ENCODE measurements at places on chromosomes 6 and 20.

GRCh38 chr6:3322366-3322890 lies 63.7 kb downstream of the PSMG4 start:
- no peak for DNase-seq

DNA sequence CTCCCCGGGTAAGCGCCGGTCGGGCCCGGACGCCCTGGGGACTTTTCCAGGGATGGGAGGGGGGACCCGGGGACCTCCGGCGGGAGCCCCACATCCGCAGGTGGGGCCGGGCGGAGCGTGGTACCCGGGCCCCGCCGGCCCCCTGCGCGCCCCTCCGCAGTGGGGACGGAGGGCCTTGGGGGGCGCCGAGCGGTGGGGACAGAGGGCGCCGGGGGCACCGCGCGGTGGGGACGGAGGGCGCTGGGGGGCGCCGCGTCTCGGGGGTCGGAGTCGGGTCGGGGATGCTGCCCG lies 270 bp downstream of the PLEKHG1 start:
- no peak for DNase-seq

DNA sequence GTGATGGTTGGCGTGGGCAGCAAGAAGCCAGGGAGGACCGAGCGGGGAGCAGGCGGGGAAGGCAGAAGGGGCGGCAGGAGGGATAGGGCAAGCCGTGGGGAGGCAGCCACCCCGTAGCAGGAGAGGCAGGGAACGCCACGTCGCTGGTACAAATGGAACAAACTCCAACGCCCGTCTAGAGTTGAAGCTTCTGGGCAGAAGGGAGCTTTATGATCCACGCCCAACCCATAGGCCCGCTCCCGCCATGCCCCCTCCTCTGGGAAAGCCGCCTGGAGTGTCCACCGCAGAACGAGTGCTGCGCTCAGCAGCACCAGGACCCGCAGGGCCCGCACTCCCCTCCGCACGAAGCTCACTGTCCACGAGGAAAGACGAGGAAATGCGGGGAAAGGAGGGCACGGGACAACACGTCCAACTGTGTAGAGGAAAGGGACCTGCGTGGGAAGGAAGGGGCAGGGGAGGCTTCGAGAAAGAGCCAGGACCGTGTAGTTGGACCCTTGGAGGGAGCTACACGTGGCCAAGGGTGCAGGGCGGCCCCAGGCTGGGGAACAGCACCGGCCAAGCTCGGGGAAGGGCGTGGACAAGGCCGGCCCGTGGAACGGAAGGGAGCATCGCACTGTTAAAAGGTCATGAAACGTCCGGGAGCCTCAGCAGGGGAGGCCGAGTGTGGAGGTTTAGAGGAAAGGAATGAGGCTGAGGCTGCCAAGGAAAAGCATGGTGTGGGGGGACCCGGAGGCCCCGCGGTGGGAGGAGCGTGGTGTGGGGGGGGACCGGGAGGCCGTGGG lies 204.0 kb downstream of the DLL1 start:
- DNase-seq = no peak

DNA sequence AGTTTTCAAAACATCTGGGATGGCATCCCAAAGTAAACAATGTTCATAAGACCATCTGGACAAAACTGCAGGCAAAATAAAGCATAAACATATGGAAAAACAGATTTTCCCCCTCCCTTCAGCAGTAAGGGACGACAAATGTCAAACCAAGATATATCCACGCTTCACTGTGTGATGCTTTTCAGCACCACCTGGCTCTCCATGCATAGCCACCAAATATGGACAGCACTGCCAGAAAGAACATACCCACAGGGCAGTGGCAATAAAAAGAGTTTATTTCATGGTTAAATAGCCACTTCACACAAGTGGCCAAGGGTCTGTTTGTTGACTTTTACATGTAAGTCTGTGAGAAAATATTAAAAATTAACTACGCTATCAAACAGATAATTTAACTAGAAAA lies 23.1 kb downstream of the USP45 start:
- DNase-seq = no peak

DNA sequence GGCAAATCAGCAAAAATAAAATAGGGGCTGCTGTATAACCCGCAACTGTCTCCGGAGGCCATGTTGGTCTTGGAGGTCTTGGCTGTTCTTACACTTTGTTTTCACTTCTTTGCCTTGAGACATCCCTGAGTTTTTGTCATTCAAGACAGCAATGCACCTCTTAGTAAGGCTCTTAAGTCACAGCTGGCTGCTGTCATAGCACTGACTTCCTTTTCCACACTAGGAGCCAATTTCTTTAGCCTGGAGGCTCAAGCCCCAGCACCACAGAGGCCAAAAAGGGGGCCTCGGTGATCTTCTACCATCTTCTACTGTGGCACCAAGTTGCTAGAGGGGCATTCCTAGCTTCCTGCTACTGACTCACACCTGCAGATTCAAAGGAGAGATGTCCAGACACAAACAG lies 536.3 kb downstream of the CDH26 start:
- DNase-seq = no peak

DNA sequence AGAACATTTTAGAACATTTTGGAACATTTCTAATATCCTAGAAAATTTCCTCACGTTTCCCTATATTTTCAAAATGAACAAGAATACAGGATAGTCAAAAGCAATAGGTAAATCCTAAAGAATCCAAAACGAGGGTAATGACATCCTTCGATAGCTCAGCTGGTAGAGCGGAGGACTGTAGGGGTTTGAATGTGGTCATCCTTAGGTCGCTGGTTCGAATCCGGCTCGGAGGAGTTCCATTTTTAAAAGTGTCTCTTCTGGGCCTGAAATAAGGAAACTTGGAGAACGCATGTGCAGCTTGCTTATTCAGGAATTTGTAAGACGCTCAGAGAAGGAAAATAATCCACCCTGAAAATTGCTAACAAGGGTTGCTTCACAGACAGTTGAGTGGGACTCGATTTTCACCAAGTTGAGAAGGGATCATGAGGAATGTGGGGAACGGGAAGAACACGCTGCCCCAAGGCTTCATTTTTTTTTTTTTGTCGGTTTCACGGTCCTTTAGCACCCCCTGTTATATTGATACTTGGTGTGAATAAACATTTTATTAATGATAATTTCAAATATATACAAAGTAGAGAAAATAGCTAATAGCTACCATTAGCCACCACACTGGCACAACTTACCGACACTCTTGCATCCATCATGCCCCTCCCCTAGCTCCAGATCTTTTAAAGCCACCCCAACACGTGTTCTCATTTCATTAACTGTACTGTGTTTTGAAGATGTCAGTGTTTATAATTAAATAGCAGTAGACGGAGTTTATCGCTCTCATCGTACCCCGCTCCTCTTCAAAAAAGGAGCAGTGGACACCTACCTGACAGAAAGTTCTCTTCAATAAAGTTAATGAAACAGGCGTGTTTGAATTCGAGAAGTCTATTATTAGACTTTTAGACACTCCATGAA lies 1.8 kb upstream of the ABT1 start:
- peak; percentile 31 for DNase-seq

DNA sequence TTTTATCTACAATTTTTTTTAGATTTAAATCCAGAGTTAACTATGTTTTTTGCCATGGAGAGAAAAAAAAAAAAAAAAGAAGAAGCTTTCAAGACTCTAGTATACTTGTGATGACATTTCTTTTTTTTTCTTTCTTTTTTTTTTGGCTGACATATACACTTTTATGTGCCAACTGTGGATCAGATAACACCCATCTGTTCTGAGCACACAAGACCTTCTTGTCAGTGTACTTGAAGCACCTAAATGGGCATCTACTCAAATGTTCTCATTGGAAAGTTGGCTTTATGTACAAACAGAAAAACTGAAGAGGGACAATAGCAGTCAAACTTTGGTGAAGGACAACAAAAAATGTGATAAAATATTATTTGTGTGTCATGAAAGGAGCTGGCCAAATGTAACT lies 904.5 kb downstream of the GRIK2 start:
- no peak for DNase-seq

- no peak for DNase-seq
Measured at GRCh38 chr6:104046426-104046825, 813.3 kb downstream of the HACE1 start.

GRCh38 chr6:159093609-159094443 lies 49.0 kb upstream of the TAGAP start:
- DNase-seq = no peak

DNA sequence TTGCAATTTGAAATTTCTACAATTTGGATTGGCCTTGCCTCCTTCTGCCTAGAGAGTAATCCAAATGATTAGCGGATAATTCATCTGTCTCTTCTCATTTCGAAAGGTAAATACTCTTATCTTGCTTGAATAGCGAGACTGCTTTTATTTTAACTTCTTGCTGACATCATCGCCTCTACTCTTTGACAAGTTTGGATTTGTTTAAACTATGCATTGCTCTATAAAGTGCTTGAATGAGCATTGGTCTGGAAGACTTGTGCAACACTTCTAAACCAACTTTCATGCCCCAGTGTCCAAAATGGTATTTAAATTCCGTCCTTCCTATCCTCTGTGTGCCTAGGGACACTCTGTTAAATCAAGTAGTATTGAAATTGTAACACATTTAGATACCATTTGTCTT lies 384.1 kb upstream of the SLC35B3 start:
- DNase-seq = no peak

DNA sequence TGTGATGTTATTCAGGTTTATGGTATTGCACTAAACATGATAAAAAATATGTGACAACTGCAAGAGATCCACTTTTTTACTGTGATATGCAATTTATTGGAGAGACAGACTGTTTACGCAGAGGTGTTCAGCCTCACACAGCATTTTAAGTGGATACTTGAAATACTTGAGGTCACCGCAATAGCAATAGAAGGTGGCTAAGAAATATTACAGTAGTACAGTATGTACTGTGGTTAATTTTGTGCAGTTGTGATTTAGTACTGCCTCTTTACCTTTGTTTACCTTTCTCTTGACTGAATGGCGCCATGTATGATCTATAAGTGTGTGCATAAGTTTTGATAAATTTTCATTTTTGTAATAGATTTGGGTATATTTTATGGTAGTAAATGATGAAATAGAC lies 17.4 kb downstream of the MACROD2 start:
- no peak for DNase-seq

- DNase-seq = no peak
Measured at GRCh38 chr6:14722001-14722562, 523.8 kb upstream of the JARID2 start.

GRCh38 chr20:8094415-8094818 lies 37.6 kb upstream of the PLCB1 start:
- DNase-seq = no peak

DNA sequence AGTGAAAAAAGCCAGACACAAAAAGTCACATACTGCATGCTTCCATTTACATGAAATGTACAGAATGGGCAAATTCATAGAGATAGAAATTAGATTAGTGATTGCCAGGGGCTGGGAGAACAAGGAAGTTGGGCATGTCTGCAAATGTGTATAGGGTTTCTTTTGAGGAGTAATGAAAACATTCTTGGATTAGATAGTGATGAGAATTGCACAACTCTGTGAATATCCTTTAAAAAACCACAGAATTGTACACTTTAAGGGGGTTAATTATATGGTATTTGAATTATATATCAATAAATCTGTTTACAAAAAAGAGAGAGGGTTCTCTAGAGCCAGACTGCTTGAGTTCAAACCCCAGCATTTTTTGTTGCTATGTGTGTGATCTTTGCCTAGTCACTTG lies 188.1 kb downstream of the CDC5L start:
- DNase-seq = no peak

DNA sequence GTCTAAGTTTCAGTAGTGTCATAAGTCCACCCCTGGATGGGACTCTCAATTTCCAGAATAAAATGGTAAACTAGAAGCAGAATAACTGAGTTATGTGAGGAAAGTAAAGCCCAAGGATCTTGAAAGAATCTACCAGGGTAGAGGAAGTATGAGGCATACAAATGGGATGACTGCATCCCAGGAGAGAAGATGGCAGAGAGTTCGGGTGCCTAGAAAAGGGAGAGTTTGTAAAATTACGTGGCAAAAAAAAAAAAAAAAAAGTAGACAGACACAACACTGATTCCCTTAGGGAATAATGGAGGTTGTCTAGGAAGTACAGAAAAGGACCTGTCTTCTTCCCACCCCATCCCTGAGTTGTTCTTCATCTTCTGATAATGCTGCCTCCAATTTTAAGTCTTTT lies 3.4 kb downstream of the GABBR1 start:
- DNase-seq = no peak

GRCh38 chr20:61099806-61100205 lies 152.3 kb upstream of the CDH4 start:
- DNase-seq = no peak

GRCh38 chr6:16398587-16398986 lies 160.2 kb downstream of the GMPR start:
- DNase-seq = no peak

- DNase-seq = no peak
Measured at GRCh38 chr6:121887724-121888123, 452.3 kb downstream of the GJA1 start.

GRCh38 chr6:10554826-10555225 lies 33.7 kb downstream of the GCNT2 start:
- DNase-seq = no peak
